COLO829 (cell line): ENCODE measurements at places on chromosomes 2 and 18.

DNA sequence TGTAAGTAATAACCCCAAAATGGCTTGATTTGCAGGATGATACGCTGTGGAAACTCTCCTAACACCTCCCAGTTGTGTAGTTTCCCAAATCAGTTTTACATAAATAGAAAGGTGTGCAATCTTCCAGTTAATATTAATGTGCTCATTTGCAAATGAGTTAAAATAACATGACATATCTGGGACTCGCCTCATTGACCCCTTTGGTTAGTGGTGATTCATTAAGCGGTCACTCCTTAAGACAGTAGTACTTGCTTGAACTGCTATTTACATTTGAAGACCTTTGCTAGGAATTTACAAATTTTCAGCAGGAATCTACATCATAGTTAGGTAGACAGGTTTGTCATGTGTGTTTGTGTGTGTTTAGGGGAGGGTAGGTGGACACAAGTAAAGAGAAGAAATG, 1367.7 kb upstream of the CELF4 start:
- DNase-seq: no peak

GRCh38 chr18:35969676-35970075, 2.8 kb upstream of the RMP24 start:
- DNase-seq: no peak

- DNase-seq: no peak
These were observed 296.2 kb upstream of the ZC3H15 start for GRCh38 chr2:186189816-186190215.

DNA sequence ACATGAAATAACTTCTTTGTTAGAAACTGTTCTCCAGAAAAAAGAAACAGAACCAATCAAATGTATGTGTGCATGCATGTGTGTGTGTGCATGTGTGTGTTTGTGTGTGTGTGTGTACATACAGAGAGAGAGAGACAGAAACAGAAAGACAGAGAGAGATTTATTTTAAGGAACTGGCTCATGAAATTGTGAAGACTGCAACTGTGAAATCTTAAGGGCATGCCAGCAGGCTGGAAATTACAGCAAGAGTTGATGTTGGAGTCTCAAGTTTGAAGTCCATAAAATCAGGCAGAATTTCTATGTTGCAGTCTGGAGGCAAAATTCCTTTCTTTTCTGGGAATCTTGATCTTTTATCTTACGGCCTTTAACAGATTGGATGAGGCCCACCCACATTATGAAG, 168.9 kb upstream of the CDH20 start:
- DNase-seq: no peak

DNA sequence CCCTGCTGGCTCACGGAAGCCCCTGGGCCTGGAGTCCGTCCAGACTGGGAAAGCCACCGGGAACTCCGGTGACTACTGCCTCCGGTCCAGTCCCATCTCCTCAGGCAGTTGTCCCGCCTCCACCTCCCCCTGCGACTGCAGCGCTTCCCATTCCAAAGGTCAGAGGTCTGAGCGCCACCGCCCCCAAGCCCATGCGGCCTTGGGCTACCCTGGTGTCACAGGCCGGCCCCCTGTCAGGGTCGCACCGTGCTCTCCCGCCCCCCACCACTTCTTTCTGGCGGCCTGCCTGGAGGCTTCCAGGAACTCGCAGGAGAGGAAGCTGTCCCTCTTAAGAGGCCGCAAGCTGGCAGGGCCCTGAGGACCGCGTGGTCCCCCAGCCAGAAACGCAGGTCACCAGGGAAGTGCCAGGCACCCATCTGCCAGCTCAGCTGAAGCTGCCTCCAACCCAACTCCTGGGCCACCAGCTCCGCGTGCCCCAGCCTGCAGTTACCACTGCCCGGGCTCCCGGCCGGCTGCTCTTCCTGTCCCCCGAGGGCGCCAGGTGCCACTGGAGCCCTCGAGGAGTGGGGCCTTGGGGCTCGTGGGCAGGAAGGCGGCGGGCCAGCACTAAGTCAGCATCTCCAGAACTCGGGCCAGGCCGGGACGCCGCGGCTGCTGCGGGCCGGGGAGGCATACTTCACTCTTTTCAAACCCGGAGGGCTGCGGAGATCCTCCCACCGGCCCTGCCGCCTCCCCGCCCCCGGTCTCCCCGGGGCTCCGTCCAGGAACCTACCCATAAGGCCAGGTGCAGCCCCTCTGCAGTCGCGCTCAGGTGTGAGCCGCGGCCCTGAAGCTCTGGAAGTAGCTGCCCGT, 83.3 kb upstream of the POMC start:
- no peak for DNase-seq

DNA sequence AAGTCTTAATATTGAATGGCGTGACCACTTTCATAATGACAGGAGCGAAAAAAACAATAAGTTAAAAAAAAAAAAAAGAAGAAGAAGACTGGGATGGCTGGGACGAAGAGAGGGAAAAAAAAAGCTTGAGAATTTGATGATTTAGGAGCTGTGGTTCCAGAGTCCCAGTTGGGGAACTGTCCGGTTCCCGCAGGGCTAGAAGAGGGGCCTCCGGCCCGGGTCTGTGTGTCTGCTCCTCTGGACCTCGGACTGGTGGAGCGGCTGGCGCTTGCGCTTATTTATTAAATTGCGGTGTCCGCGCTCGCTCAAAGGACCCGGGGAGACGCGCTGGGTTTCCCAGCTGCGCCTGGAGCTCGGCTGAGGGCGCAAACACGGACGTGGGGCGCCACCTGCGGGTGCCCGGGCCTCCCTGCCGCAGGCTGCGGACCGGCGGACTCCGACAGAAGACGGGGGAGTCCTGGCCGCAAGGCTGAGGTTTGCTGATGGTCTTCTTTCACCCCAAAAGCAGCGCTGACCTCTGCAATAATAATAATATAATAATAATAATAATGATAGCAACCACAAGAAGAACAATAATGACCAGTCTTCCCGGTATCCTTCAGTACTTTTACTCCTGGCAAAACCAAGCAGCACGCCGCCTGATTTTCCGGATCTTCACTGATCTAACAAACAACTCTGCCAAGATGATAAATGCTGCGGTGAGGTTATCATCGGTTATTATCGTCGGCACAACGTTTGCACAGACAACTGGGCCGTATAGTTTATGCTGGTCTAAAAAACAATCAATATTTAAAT, at the start of gene CBLN2:
Gene CBLN2 (minus strand): TSS at position 251 of the 795 bp plus-strand sequence. CDS start 2,182 bp downstream, outside the sequence.
- peak; percentile 56 for DNase-seq
